ENCODE measurements at places on chromosomes 6 and 20.

DNA sequence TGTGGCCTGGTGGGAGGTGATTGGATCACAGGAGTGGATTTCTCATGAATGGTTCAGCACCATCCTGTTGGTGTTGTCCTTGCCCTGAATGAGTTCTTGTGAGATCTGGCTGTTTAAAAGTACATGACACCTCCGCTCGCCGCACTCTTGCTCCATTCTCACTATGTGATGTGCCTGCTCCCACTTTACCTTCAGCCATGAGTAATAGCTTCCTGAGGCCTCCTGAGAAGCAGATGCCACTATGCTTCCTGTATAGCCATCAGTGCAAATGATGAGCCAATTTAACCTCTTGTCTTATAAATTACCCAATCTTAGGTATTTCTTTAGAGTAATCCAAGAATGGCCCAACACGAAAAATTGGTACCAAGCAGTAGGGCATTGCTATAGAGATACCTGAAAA is 34.5 kb downstream of the KIF16B start:
- no peak for DNase-seq

DNA sequence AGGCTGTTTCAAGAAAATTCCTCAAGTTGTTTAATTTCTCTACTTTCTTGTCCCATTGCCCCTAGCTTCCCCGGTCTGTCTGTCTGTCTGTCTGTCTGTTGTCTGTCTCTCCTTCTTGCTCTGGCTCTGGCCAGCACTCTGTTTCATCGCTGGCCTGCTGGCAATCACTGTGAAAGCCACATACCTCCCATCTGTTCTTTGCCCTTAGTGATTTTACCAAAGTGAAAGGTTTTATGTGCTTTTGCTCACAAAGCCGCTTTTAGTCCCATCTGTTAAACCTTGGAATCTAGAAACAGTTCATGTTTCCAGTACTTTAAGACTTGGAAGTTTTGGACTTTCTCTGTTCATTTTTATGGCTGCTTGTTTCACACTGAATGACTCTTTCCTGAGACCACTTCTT is 87.8 kb upstream of the EXOC2 start:
- no peak for DNase-seq

DNA sequence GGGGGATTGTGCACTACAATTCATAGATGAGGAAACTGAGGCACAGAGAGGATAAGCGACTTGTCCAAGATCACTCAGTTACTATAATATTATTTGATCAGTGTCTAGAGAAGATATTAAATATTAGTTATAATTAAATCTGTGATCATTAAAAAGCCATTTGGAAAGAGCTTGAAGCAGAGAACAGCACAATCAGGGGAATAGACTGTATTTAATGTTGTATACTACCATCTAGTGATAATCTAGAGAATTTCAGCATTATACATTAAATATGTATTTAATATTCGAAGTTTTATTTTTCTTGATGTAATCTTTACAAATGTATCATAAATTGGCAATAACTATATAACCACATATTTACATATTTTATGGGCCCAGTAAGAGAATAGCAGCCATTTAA is 20.1 kb upstream of the MTCL3 start:
- no peak for DNase-seq

DNA sequence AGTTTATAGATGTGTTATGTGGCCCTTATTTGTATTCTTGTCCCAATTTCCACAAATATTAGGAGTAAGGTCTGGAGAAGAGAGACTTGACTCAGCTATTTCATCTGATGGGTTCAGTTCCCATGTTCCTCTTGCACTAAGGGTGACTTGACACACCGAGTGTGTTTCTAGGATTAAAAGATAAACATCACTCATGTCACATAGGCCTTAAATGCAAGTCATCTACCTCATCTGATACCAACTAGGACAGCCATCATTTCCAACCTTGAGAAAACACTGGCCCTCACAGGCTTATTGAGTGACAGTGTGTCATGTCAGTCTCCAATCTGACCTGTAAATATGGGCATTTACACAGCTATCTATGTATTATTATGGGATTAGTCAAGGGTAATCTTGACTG is 53.0 kb upstream of the ADGRF5 start:
- no peak for DNase-seq

- no peak for DNase-seq
Observed at GRCh38 chr6:168641446-168641845, 200.5 kb downstream of the SMOC2 start.

GRCh38 chr20:46324960-46325703 is 16.8 kb upstream of the CDH22 start:
- DNase-seq: no peak

DNA sequence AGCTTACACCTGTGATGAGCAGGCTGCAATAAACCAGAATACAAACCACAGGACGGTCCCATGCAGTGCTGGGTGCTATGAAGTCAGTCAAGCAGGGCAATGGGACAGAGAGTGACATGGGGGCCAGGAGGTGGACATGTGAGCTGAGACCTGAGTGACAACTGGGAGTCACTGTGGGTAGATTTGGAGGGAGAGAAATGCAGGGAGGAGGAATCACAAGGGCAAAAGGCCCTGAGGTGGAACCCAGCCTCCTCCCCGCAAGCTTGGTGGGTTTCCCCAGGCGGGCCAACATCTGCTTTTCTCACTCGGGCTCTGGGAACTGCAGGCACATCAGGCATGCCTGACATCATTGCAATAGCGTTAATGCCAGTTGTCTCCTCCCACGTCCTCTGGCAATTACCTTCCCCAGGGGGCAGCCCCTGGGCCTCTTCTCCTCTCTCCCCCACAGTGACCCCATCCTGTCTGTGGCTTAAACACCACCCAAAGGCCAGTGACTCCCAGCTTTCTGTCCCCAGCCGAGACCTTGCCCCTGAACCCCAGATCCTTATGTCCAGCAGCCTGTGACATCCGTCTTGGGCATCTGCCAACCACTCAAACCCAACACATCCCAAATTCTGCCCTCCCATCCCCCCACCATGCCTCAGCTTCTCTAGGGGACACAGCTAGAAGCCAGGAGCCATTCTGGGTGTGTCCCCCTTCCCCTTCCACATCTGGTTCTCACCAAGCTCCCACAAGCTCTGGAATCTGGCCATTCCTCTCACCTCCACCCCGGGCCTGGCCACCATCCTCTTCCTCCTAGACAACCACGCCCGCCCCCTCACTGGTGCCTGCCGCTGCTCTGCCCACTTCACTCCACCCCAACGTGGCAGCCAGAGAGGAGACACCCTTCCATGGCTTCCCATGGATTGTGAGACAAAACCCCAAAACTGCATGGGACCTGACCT is 28.2 kb downstream of the PDRG1 start:
- DNase-seq: no peak

GRCh38 chr6:120622127-120622631 is 712.1 kb downstream of the TBC1D32 start:
- no peak for DNase-seq

- DNase-seq: no peak
Observed at GRCh38 chr6:35788423-35788982, 7.7 kb downstream of the CLPSL1 start.

DNA sequence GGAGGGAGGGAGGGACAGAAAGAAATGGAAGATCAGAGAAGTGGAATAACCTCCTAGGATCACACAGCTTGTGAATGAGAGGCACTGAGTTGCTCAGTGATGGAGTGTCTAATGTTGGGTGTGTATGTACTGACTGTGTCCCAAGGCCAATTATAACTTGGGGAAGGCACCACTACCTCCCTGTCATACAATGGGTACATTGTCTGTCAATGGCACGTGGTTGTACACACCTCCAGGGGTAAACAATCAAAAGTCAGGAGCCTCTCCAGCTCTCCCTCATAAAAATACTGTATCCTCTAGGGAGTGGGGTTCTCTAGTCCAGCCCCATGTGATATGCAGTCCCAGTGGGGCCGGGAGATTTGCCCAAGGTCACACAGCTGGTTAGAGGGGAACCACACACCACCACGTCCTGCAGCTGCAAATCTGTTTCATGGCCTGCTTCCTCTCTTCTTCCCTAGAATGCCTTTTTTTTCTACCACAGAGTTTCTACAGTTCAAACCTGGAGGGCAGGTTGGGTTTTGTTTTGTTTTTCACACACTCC is 112.5 kb downstream of the SNX5 start:
- DNase-seq: no peak

- DNase-seq: no peak
Observed at GRCh38 chr6:4130357-4130987, 4.9 kb downstream of the ECI2 start.

DNA sequence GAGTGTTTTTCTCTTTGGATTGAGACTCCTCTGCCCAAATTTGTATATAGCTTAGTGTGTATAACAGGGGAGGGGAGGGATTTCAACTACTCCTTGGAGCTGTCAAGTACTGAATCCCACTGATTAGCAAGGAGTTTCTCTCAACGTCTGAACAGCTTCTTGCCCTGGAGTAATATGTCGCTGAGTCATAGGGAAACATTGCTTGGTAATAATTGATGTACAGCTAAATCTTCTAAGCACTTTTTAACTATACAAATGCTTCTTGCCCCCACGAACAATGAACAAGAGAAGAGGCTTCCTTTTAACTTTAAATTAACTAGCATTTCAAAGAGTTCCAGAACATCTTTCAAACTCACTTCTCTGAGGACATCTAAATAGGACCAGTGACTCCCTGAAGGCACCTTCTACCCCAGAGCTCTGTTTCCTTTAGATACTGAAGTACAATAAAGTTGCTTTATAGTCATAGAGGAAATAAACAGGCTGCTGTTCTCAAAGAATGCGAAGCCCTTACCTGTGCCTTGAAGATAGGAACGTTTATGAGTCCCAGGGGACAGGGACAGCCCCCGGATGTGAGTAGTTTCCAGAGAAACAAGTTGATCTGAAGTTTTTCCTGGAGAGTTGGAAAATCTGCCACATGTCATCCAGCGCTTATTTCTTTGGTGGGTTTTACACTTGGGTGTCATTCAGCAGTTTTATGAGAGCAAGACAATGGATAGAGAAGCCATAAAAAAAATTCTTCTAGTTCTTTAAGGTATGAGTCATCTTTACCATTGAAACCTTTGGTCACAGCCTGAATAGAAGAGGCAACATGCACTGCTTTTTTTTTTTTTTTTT is 462.5 kb upstream of the BTBD3 start:
- DNase-seq: no peak

DNA sequence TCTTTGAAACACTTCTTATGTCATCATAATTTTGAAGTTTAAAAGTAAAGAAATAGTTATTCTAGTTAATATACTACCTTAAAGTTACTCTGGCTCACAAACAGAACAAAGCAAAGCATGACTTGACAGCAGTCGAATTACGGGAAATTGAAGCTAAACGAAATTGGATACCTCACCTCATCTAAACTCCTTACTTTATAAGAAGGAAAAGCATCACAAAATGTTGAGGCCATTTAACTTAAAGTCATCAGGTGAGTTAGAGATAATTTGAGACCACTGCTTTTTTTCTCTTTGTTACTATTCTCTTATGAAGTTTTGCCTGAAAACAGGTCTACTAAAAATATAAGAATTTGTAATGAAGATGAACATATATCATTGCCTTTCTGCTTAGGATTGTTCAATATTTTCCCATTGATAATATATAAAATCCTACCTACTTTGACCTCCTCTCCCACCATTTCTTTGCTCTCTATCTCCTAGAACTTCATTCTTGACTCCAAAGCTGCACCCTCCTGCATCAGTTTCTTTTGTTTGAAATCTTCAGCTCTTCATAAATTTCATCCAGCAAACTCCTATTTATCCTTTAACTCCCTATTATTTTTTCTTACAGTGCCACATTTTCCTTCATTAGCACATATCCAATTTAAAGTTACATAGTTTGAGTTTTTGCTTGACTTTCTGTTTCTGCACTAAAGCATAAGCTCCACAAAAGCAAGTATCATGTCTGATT is 510.7 kb upstream of the ZNF337 start:
- DNase-seq: no peak

DNA sequence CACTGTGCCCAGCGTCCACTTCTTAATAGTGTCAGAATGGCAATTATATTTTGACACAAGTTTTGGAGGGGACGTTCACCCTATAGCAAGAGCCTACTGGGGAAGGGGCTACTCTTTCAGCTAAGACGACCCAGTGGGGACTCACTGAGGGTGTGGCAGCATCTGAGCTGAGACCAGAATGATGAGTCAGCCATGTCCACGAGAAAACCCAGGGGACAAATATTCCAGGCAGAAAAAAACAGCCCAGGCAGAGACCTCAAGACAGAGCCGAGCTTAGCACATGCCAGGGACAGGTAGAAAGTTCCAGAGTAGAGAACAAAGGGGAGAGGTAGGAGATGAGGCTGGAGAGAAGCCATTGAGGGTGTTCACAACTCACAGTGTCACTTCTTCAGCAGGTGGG is 11.2 kb downstream of the CNBD2 start:
- DNase-seq: no peak

GRCh38 chr6:16206595-16207037 is 31.8 kb upstream of the GMPR start:
- DNase-seq: peak; percentile 70

GRCh38 chr6:160217073-160217472 is 41.5 kb downstream of the SLC22A2 start:
- no peak for DNase-seq

DNA sequence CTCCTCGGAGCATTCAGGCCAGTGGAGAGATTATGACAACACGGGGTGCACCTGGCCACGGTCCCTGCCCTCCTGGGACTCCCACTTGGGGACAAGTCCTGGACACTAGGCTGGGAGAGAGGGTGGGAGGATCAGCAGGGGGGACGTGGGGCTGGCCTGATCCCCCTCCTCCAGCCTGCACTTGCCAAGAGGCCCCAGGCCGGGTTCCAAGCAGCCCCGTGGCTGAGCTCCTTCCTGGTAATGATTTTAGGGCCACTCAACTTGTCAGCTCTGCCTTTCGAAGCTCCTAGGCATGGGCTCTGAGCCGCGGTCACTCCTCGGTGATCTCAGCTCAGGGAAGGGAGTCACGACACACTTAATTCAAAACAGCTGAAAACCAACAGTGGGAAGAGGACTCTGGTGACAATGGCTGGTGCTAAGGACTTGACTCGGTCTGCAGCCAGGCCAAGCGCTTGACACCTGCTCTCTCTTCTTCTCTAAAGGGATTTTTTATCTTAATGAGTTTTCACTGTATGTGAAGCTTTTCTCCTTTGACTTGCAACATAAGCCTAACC is 161.7 kb downstream of the BMP7 start:
- DNase-seq: no peak

DNA sequence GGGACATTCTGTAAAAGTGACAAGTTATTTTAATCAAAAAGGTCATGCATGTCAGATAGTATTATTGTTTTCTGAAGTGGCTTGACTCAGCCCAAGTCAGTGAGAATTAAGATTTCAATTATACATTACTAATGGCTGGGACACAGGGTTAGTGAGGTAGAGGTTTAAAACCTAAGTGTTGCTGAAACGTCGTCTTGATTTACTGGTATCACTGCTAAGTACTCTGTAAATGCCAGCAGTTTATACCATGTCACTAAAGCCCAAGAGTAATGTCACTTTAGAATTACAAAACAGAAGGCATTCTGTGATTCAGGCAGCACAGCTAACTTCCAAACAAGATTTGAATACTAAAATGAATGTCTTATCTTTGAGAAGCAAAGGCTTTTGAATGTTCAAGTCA is 176.6 kb downstream of the NKAIN2 start:
- no peak for DNase-seq

GRCh38 chr6:44237813-44238433 is 9.0 kb upstream of the HSP90AB1 start:
- no peak for DNase-seq
